ENCODE measurements at places on chromosomes 7 and 10. TPM values are rescaled to one million over a fixed set of nuclear protein-coding genes. Genes with fewer than 3 reads are reported as not detected.

TRIM74 gene
- 0.14 TPM for polyA plus RNA-seq

TSPAN13 gene
- 26.4 TPM for polyA plus RNA-seq

DNA sequence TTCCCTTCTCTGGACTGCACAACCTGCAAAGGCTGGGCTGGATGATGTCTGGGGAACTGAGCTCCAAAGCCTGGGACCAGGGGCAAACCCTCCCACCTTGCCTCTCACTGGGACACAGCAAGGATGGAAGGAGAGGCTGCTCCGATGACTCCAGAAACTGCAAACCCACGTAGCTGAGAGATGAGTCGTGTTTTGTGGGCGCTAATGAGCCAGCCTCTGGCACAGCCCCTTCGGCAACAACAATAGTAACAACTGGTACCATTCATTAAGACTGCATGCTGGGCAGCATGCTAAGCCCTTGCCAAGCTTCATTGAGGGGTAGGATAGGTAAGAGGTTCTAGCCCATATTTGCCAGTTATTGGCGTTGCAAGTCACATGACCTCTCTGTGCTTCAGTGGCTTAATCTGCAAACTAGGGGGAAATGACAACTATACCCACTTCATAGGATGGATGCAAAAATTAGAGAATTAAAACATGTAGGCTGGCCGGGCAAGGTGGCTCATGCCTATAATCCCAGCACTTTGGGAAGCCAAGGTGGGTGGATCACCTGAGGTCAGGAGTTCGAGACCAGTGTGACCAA, 145.9 kb downstream of the SH3PXD2A start:
- DNase-seq: no peak

- DNase-seq: no peak
These were observed 158.8 kb downstream of the ANK3 start for GRCh38 chr10:60230892-60231291.

GRCh38 chr10:12432402-12433189, 83.2 kb downstream of the CAMK1D start:
- no peak for DNase-seq
